ENCODE measurements at places on chromosomes 2 and 18.

- DNase-seq = no peak
Observed at GRCh38 chr18:63591725-63592124, 4.6 kb downstream of the SERPINB13 start.

DNA sequence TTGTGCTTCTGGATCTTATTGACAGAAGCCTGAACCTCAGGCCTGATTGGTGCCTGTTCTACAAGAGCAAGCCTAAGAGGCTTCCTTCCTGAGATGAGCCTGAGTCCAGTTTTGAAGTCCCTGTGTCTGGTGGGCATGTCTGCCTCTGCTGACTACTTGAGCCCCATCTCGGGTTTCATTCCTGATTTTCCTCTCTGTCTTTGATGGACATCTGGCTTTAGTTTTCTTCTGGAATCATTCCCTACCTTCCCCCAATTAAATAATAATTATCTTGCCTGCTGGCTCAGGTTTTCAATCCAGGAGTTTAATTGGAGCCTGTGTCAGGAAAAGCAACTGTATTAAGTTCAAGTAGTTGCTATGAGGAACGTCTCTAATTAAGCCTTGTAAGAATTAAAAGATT is 135.5 kb upstream of the MC4R start:
- no peak for DNase-seq

GRCh38 chr18:42901161-42901560 is 214.3 kb downstream of the RIT2 start:
- DNase-seq = no peak

- no peak for DNase-seq
Observed at GRCh38 chr18:41545091-41545888, 409.7 kb upstream of the PIK3C3 start.

- DNase-seq = no peak
Observed at GRCh38 chr2:20198001-20198400, 26.9 kb downstream of the SDC1 start.

GRCh38 chr2:37543999-37544557 is 127.4 kb downstream of the CDC42EP3 start:
- DNase-seq = no peak

DNA sequence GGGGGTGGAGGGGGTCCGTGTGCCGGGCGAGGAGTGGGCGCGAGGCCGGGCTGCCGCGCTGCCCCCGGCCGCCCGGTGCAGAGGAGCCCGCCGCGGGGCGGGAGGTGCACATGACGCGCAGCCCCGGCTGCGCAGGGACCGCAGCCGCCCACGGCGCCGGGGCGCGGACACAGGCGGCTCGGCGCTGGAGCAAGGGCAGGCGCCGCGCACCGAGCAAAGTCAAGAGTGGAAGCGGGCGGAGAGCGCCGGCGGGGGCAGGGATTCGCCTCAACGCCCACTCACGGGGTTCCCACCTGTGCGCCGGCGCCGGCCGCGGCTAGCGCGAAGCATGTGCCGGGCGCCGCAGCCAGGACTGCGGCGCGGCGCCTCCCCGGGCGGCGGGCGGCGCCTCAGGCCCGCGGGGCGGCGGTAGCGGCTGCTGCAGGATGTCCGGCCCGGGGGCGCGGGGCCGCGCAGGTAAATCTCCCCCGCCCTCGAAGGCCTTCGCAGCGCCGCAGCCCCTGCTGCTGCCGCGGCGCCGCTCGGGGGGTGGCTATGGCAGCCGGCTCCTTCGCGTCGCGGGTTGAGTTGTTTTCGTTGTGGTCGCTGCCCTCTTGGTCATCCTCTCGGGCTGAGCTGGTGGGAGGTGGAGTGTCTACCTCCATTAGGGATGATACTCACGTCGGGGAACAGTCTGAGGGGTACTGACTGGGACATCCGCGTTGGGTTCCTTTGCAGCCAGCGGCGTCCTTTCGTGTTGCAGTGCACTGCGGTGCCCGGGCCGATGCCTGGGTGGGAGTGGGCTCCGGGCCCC is 216.3 kb upstream of the DTNA start:
- no peak for DNase-seq

GRCh38 chr18:49563130-49563540 is 1.3 kb downstream of the LIPG start:
- DNase-seq = no peak

GRCh38 chr2:237434866-237435311 is 20.9 kb upstream of the COL6A3 start:
- DNase-seq = no peak

DNA sequence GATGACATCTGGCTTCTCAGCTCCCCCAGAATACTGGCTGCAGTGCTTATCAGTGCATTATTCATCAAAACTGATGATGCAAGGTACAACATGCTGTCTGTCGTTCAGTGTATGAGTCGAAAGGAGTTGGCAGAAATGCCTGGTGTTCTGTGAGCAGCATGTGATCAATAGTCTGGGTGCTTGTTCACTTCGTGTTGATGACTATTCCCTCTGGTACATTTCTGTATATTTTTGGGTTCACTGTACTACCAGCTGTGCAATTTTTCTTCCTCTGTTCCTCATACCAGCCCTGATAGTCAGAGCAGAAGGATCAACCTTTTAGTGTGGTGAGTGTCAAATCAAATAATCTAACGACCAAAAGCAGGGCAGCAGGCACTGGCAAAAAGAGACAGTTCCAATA is 59.0 kb upstream of the KLHL14 start:
- DNase-seq = no peak

- no peak for DNase-seq
Observed at GRCh38 chr2:55500025-55500424, 19.5 kb upstream of the CFAP36 start.

DNA sequence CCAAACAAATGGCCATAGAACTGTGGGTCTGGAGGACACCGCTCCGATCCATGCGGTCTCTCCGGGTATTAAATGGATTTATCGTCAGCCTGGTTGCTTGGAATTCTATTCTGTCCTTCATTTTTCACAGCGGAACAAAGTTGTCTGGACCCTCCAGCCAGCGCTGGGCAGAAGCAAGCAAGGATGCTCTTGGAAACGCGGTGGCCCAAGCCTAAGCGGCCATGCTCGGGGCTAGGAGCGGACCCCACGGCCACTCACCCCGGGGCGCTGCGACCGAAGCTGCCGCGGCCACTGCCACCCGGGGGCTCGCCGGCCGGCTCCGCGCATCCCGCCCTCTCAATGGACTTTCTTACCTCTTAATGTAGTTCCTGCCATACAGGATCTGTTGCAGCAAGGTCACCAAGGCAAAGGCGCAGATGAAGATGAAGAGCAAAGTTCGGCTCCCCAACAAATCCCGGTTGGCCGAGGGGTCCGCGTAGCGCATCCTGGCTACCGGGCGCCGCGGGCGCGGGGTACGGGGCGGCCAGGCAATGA is 761 bp downstream of the ST8SIA5 start:
- DNase-seq = no peak

- no peak for DNase-seq
Observed at GRCh38 chr2:222754324-222754930, 83.0 kb downstream of the MOGAT1 start.
